ENCODE measurements at places on chromosomes 13 and 19.

- no peak for DNase-seq
Measured at GRCh38 chr13:80753866-80754265, 412.9 kb upstream of the SPRY2 start.

DNA sequence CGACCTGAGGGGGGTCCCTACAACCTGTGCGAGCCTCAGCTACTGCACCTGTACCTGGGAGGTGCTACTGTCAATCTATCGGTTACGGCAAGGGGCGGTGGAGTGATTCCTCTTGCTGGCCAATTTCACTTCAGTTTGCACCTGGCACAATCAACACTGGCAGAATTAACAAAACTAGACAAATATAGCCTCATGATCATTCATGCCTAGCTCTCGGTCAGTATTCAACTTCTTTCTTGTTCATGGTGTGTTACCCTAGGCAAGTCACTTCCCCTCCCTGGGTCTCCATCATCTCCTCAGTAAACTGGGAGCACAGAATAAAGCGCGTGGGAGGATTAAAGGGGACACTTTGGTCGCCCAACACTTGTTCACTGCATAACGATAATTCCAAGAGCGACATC, 618 bp downstream of the HAUS8 start:
- DNase-seq, result no peak

- DNase-seq, result peak; percentile 17
Measured at GRCh38 chr13:28408235-28408848, 86.6 kb downstream of the FLT1 start.

- no peak for DNase-seq
Measured at GRCh38 chr13:26680123-26680450, 80.5 kb downstream of the GPR12 start.

DNA sequence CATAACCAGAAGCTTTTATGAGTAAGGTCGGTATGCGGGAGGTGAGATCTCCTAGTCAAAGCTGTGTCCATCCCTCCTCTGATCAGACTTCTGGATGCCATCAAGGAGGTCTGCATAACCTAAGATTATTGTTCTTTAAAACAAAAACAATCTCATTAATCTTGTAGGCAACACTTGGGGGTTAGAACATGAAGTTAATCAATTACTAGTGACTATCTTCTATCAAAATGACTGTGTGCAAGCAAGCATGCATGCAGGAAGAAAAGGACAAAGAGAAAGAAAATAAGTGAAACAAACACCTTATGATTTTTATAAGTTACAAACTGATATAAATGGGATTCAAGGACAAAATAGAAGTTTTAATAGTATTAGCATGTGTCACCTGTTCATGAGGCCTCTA, 2435.9 kb upstream of the PCDH20 start:
- no peak for DNase-seq

GRCh38 chr19:35751839-35752745, 3.7 kb downstream of the LIN37 start:
- no peak for DNase-seq

GRCh38 chr19:41320568-41320967, 10.6 kb downstream of the CCDC97 start:
- DNase-seq, result no peak

DNA sequence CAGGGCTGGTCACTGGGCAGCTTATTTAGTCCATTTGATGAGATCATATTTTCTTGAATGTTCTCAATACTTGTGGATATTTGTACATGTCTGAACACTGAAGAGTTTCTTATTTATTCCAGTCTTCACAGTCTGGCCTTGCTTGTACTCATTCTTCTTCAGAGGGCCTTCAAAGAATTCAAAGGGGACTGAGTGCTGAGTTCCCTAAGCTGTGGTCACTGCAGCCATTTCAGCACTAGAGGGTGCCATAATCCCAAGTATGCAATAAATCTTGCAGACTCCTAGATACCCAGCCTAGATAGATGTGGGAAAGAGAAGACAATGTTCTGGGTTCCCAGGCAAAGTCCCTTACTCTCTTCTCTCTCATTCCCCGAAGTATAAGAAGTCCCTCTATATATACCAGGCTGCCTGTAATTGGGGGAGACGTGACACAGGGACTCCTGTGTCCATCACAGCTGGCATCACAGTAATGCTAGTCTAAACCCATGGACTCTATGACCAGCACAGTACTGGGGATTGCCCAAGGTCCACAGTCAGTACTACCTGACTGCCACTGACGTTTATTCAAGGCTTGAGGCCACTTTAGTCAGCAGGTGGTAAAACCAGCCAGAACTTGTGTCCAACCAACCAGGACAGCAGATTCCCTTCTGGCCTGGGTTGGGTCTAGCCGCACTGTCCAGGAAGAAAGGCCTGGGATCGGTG, 8.9 kb upstream of the VN1R1 start:
- peak; percentile 30 for DNase-seq

DNA sequence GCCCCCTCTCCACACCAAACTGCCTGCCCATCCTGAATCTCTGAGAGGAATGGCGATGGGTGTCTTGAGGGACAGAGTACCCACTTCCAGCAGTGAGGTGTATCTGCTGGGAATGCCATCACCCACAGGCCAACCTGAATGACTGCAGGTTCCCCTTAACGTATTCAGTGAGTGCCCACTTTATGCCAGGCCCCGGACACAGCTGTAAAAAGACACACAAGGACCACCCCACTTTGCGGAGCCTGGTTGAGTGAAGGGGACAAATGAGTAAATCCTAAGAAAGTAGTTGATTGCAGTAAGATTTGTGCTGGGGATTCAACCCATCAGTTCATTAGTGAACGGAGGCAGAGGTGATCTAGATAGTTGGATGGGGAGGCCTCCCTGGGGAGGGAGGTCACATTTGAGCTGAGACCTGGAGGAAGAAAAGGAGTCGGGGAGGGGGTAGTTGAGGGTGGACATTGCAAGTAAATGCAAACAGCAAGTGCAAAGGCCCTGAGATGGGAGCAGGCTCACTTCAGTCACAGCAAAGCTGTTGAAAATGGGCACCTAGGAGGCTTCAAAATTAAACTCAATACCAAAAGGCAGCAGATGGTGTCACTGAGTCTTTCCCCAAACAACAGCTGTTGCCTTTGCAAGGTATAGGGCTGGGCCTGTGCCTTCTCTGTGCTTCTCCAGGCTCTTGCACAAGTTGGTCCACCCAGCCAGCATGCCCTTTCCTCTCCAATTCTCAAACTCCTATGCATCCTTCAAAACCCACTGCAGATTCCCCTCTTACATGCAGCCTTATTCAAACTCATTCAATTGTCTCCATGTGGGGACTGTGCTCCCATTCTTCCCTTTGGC, 4.3 kb downstream of the GDF15 start:
- DNase-seq, result peak; percentile 46

DNA sequence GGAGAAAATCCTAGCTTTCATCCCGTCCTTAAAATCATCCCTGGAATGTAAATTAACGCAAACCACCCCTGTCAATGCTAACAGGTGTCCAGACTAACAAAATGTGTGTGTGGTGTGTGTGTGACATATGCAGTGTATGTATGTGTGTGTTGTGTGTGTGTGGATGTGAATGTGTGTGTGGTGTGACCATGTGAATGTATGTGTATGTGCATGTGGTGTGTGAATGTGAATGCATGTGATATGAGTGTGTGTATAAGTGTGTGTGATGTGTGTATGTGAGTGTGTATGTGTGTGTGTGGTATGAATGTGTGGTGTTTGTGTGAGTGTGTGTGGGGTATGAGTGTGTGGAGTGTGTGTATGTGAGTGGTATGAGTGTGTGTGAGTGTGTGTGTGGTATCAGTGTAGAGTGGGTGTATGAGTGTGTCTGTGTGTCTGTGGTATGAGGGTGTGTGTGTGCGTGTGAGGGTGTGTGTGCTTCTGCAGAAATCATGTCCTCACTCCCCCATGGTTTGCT, 190.8 kb downstream of the TEX29 start:
- DNase-seq, result no peak

GRCh38 chr19:2044709-2045500, 6.1 kb downstream of the MKNK2 start:
- DNase-seq, result no peak

- DNase-seq, result no peak
Measured at GRCh38 chr13:32938314-32938713, 77.9 kb upstream of the KL start.

DNA sequence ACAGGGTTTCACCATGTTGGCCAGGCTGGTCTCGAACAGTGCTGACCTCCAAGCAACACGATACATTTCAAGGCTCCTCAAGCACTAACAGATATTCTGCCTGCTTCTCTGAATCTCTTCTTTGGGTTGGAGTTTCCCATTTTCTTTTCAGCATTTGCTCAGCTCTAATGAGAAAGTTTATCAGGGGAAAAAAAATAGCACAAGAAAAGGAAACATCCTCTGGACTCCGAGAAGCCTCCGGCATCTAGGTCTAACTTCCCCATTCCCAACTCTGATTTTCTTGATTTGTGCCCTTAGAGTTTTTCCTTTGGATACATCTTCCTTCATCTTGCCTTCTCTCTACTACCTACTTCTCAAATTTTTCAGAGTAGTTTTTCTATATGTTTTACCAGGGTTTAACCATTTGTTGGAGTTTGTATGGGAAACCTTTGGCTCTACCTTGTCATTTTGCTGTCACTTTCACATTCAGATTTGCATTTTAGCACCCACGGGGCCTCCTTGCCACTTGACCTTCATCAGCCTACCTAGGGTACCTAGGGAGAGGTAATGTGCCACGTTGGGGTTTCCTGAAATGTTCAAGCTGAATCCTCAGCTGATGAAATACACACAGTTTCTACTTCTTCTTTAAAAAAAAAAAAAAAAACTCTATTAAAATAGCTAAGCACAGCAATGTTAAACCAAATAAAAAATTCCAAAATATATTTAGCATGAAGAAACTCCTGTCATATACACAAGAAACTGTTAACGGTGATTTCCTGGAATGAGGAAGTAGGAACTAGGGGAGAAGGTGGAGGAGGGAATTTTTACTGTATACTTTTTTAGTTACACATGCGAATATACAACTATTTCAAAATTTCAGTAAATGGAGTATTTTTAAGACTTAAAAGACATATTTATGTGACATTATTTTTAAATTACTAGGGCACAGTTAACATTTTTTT, 5.1 kb upstream of the USP12 start:
- no peak for DNase-seq

- no peak for DNase-seq
Measured at GRCh38 chr19:14027856-14028450, at the start of gene RLN3. RLN3 (plus strand) TSS chr19:14028148; CDS start chr19:14028205, 57 bp downstream.

GRCh38 chr19:927351-927779, 1.5 kb downstream of the ARID3A start:
- DNase-seq, result no peak

DNA sequence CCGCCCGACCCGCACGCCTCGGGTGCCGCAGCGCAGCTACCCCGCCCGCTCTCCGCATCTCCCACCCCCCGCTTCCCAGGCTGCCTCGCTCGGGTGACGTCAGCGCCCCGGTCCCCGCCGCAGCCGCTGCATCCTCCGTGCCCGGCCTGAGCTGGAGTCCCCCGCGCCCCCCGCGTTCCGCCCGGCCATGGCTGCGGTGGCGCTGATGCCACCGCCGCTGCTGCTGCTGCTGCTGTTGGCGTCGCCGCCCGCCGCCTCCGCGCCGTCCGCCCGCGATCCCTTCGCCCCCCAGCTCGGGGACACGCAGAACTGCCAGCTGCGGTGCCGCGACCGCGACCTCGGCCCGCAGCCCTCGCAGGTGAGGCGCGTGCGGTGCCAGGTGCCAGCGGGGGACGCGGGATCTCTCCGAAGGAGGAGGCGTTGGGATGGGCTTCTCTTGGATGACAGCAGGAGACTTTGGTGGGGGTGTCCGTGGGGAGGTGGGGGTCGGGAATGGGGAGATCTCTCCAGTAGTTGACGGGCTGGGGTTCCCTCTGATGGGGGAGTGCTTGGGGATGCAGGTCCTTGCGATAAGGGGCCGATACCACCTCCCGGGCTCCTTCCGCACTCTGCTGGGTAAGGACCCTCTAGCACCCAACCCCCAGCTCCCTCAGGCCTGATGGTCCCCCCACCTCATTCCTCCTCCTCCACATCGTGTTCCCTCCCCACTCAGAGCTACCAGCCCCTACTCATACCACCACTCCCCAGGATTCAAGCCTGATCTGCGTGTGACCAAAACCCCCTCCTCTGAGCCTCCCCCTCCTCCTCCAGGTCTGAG, at the start of gene TMEM59L:
Gene TMEM59L (plus strand): TSS at position 99 of the 817 bp plus-strand sequence. CDS start 89 bp downstream, at position 188.
- no peak for DNase-seq

- DNase-seq, result no peak
Measured at GRCh38 chr13:85970727-85971126, 171.5 kb upstream of the SLITRK6 start.

DNA sequence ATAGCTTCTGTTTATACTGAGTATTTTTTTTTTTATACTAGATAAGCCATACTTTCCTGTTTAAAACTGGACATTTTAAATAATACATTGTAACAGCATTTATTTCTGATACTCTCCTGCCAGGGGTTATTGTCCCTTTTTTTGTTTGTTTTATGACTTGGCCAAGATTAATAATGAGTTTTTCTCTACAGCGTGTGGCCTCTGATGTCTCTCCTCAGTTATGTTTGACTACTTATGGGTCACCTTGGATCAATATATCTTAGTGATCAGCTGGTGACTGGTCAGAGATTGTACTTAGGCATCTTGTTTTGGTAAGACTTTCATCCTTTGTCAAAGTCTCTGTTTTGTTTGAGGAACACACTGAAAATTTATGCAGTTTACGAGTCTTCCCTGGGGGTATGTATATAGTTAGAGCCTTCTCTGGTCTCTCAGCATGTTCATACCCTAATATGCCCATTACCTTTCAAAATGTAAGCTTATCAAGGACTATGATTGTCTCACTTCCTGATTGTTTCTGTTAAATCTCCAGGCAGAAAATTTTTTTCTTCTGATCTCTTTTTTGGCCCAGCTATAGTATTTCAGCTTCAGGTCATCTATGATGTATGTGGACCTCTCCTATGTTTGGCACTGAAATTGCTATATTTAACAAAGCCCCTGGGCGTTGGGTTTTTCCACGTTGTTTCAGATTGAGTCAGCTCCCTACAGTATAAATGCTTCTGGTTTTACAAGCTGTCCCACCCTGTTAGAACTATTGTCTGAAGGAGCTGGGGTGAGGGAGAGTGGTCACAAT, 87.9 kb downstream of the URI1 start:
- no peak for DNase-seq

GRCh38 chr13:55439450-55439849, 1701.3 kb upstream of the PRR20A start:
- no peak for DNase-seq

DNA sequence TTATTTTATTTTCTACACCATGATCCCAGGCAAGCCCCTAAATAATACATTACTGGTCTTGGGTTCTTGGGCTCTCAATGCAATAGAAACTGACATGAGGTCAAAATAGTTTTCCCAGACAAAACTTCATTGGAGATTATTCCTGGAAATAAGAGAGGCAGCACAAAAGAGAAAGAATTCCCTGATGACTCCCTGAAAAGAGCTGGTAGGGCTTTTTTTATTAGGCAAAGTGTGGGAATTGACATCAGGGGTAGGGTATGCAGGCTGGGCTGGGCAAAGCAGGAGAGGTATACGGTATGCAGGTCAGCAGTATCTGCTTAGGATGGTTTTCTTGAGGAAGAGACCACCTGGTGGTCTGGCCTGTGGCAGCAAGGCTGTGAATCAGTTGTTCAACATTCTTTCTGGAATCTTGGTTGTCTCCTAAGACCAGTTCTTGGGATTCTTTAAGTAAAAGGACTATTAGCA, 9.3 kb upstream of the IGFL3 start:
- DNase-seq, result no peak

DNA sequence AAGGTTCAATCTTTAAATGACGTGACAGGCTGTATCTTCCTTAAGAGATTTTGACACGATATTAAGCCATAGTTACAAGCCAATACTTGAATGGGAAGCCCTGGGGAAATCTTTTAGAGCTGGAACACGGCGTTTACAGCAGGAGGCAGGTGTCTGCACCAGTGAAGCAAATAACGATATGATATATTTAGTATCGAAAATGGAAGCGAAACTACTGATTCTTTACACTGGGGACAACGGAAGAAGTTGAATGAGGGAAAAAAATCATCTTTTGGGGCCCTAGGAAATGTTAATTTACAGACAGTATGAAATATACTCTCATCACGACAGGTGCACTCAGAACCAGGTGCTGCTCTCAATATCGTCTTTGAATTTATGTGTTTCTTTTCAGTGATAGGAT, 793.9 kb upstream of the PCDH20 start:
- no peak for DNase-seq

All from hematopoietic multipotent progenitor cell treated with erythropoietin and hydrocortisone succinate and interleukin-3 and kit ligand, for 15 days (in vitro differentiated cells).